ENCODE measurements at places on chromosomes 3 and 15. TPM values are rescaled to one million over a fixed set of nuclear protein-coding genes. Genes with fewer than 3 reads are reported as not detected.

The PLAAT1 gene
- polyA plus RNA-seq, result 0.18 TPM

The EBLN2 gene
- polyA plus RNA-seq, result 0.61 TPM

The LOXL1 gene
- polyA plus RNA-seq, result 15.5 TPM

The SPESP1 gene
- 0.89 TPM for polyA plus RNA-seq

The SCN11A gene
- 0.06 TPM for polyA plus RNA-seq

The MELTF gene
- polyA plus RNA-seq, result 4.9 TPM

The OXSR1 gene
- polyA plus RNA-seq, result 11.9 TPM

The SLC6A20 gene
- polyA plus RNA-seq, result 0.88 TPM

The CHST13 gene
- polyA plus RNA-seq, result 0.51 TPM

The MLF1 gene
- 22.9 TPM for polyA plus RNA-seq

The CP gene
- polyA plus RNA-seq, result 47.2 TPM

The GOLGA6D gene
- polyA plus RNA-seq, result not detected

The KBTBD13 gene
- polyA plus RNA-seq, result 0.14 TPM

The MOBP gene
- polyA plus RNA-seq, result 0.17 TPM

The SEMA3G gene
- 19.1 TPM for polyA plus RNA-seq

The ZNF501 gene
- polyA plus RNA-seq, result 1.2 TPM

The SPSB4 gene
- 0.65 TPM for polyA plus RNA-seq

The ZIC4 gene
- not detected for polyA plus RNA-seq

The ANKRD63 gene
- polyA plus RNA-seq, result not detected

The GOLGA8S gene
- 0.05 TPM for polyA plus RNA-seq

The SMCO1 gene
- not detected for polyA plus RNA-seq

The NR1I2 gene
- polyA plus RNA-seq, result 0.08 TPM

The GOLGA8G gene
- not detected for polyA plus RNA-seq

The HHLA2 gene
- polyA plus RNA-seq, result 1.8 TPM

The DNAH12 gene
- 8.0 TPM for polyA plus RNA-seq

The STXBP5L gene
- polyA plus RNA-seq, result not detected

The CLEC3B gene
- polyA plus RNA-seq, result 33.1 TPM

The SGO1 gene
- 0.44 TPM for polyA plus RNA-seq

The UPK1B gene
- polyA plus RNA-seq, result 0.52 TPM

The EAF2 gene
- 4.8 TPM for polyA plus RNA-seq

The GCNT3 gene
- polyA plus RNA-seq, result 3.7 TPM

The CTXN2 gene
- not detected for polyA plus RNA-seq

The SORD gene
- 3.5 TPM for polyA plus RNA-seq

The C3orf70 gene
- polyA plus RNA-seq, result 0.45 TPM

The FBXW12 gene
- not detected for polyA plus RNA-seq

The RHOV gene
- polyA plus RNA-seq, result 5.3 TPM

The ABI3BP gene
- 21.9 TPM for polyA plus RNA-seq

The SPRED1 gene
- 12.7 TPM for polyA plus RNA-seq

The NUP210 gene
- polyA plus RNA-seq, result 5.4 TPM

The ANKDD1A gene
- polyA plus RNA-seq, result 2.3 TPM

The GOLGA6L10 gene
- 2.8 TPM for polyA plus RNA-seq

The SLC6A1 gene
- 0.87 TPM for polyA plus RNA-seq

The CCDC54 gene
- polyA plus RNA-seq, result not detected

The SLC24A5 gene
- 0.10 TPM for polyA plus RNA-seq

The CD200 gene
- polyA plus RNA-seq, result 6.4 TPM

The IL17RD gene
- polyA plus RNA-seq, result 0.22 TPM

The FLNB gene
- 32.4 TPM for polyA plus RNA-seq

The PLA2G4D gene
- polyA plus RNA-seq, result 0.12 TPM

The NEK10 gene
- 5.4 TPM for polyA plus RNA-seq

The FBN1 gene
- polyA plus RNA-seq, result 6.0 TPM

The RBP2 gene
- polyA plus RNA-seq, result 1.3 TPM

The PLCL2 gene
- 6.3 TPM for polyA plus RNA-seq
